Endodermal cell (in vitro differentiated cells): ENCODE measurements at places on chromosomes 2 and 18.

DNA sequence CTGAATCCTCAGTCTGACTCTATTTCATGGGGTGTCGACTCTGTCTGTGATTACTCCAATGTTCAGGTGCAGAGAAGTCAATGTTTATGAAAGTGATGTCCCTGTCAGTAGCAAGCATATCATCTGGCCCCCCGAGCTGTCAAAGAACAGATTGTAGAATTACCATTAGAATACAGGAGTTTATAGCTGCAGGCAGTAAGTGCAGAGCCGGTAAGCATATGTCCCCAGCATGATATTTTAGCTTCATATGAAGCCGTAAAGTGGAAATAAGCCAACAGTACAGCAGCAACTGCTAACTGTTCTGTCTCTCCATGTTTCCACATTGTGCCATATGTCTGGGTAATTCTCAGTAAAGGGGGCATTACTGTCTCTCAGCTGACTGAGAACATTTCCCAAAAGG lies 541.8 kb downstream of the SOX11 start:
- H3K36me3 ChIP-seq: no peaks in the 10 kb centered on the region
- H3K27me3 ChIP-seq: no peaks in the 10 kb centered on the region

DNA sequence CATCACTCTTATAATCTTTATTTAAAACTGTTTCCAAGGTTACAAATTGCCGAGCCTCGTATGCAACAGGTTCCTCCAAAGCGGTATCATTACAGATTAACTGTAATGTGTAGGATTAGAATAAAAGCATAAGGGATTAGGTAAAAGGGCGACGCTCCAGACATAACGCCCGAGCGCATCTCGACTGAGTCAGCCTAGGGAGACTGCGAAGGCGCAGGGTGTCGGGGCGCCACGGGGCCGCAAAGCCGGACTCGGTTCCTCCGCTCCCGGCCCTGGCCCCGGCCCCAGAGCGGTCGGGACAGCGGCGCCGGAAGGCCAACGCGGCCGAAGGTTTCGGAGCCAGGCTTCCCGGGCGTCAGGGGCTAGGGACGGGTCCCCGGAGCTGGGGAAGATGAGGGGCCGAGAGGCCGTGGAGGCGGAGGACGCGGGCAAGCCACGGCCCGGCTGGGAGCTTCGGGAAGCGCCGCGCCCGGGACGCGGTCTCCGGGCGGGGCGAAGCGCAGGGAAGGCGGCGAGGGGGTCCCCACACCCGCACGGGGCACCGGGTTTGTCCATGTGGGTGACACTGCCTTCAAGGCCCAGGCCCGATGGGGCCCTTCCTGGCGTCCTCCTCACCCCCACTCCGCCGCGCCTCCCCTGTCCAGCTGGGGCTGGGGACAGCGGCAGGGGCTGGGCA lies 12.9 kb upstream of the SIX3 start:
- no peaks in the 10 kb centered on the region for H3K36me3 ChIP-seq
- H3K27me3 ChIP-seq: peaks cover 100% of the 10 kb centered on the region
- H3K27ac ChIP-seq: no peak overlapping the region
- peaks cover 23% of the 10 kb centered on the region for H3K4me1 ChIP-seq

DNA sequence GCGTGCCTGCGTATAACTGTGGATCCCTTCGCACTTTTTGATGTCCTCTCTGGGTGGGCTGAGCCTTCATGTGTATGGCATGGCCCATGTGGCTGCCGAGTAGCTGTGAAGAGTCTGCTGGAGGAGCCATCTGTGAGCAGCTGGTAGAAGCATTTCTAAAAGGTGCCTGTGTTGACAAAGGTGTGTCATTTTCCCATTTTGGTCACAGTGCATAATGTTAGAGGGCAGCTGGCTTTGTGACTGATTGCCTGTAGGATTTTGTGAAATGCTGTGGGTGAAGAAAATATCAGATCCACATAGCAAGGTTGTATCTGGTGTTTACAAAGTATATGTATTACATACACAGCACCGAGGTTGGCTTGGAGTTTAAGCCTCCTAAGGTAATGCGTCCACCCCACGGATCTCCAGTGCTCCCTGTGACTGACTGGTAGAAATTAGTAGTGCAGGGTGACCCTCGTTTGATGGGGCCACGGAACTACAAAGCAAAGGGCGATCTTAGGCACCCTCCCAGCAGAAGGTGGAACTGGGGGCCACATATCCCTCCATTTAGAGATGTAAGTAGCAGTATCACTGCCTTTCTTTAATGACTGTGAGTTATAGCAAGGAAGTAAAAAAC lies 16.5 kb downstream of the GATA6 start:
- DNase-seq: peak; percentile 41
- H3K4me1 ChIP-seq: peaks cover 28% of the 10 kb centered on the region
- H3K27ac ChIP-seq: no peak overlapping the region
- peak overlapping the region; percentile 69 for H3K4me3 ChIP-seq
- H3K36me3 ChIP-seq: peaks cover 96% of the 10 kb centered on the region

GRCh38 chr2:127181851-127182250 lies 38.2 kb downstream of the CYP27C1 start:
- H3K4me3 ChIP-seq: no peak overlapping the region
- no peak overlapping the region for H3K27ac ChIP-seq
- no peaks in the 10 kb centered on the region for H3K27me3 ChIP-seq
- DNase-seq: peak; percentile 13
- no peaks in the 10 kb centered on the region for H3K4me1 ChIP-seq

GRCh38 chr2:39608686-39609441 lies 56.9 kb upstream of the TMEM178A start:
- H3K4me1 ChIP-seq: peaks cover 8% of the 10 kb centered on the region
- H3K4me3 ChIP-seq: no peak overlapping the region
- H3K27ac ChIP-seq: peak overlapping the region; percentile 90
- no peaks in the 10 kb centered on the region for H3K27me3 ChIP-seq
- no peaks in the 10 kb centered on the region for H3K36me3 ChIP-seq
- DNase-seq: no peak

GRCh38 chr18:56235071-56235470 lies 403.3 kb downstream of the TXNL1 start:
- H3K36me3 ChIP-seq: no peaks in the 10 kb centered on the region
- H3K4me1 ChIP-seq: no peaks in the 10 kb centered on the region
- no peak for DNase-seq
- peak overlapping the region; percentile 94 for H3K27ac ChIP-seq
- no peaks in the 10 kb centered on the region for H3K27me3 ChIP-seq

DNA sequence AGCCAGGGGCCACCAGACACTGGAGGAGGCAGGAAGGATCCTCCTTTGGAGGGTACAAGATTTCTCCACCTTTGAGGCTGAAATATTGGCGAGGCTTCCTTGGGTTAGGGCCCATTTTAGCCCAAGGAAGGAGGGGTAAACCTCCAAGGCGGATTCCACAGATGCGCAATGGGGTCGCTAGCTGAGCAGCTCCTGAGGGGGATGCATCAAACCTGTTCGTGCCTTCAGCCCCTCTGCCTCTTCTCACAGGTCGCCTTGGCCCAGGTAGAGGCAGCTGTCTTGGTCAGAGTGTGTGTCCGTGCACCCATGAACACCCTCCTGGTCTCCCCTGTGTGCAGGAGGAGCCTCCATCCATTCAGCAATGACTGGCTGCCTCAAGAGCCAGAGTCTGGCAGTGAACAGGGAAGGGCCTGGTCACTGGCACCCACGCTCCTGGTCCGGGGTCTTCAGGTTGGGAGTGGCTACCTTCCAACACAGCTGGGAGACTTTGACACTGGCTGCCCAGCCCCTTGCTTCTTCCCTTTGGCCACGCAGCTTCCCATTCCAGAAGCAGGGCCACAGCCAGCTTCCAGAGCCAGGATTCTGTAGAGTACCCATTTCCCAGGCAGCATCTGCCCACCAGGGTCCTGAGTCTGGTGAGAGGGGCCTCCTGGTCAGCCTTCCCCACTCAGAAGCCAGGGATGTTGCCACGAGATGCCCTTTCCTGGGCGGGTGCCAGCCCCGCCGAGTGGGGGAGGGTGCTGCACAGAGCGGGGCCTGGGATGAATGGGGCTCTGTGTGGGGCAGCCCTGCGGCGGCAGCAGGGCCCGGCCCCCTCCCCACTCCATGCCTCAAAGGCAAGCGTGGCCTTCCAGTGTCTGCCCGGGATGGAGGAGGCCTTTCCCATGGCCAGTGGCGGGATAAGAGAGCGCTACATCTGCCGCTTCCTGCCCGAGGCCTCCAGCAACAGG lies 95.8 kb upstream of the GPC1 start:
- no peaks in the 10 kb centered on the region for H3K36me3 ChIP-seq
- H3K27ac ChIP-seq: no peak overlapping the region
- H3K4me1 ChIP-seq: no peaks in the 10 kb centered on the region

- no peak for DNase-seq
- no peaks in the 10 kb centered on the region for H3K27me3 ChIP-seq
- no peaks in the 10 kb centered on the region for H3K4me1 ChIP-seq
- no peaks in the 10 kb centered on the region for H3K36me3 ChIP-seq
- no peak overlapping the region for H3K4me3 ChIP-seq
- no peak overlapping the region for H3K27ac ChIP-seq
Measured at GRCh38 chr2:238094438-238095022, 5.6 kb upstream of the ESPNL start.

DNA sequence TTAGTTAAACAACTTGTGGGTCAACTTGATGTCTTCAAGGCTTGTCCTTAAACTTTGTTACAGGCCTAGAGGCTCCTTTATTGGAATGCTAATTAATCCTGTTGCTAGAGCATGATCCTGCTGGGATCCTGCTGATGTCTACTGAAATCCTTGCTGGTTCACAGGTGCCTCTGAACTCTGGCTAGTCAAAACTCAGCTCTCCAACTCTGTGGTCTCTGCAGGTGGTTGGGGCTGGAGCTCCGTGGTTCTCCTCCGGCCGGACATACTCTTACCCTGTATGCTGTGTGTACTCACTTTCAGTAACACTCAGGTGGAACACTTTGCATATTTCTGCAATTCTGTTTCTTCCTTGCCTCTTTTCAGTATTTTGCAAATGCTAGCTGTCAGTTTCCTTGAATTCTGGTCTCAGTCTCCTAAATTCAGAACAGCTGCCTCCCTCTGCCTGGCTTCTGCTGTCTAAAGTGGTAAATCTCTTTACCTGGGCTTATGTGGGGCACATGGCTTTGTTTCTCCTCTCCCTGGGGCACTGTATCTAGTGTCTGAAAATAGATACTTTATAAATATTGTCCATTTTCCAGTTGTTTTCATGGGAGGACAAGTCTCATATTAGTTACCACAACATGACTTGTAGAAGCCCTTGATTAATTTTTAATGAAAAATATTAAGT lies 113.0 kb downstream of the ATP9B start:
- H3K4me1 ChIP-seq: no peaks in the 10 kb centered on the region
- no peaks in the 10 kb centered on the region for H3K36me3 ChIP-seq
- H3K27me3 ChIP-seq: no peaks in the 10 kb centered on the region
- DNase-seq: peak; percentile 79
- H3K4me3 ChIP-seq: no peak overlapping the region

- H3K4me1 ChIP-seq: no peaks in the 10 kb centered on the region
- no peaks in the 10 kb centered on the region for H3K27me3 ChIP-seq
- H3K36me3 ChIP-seq: no peaks in the 10 kb centered on the region
- H3K27ac ChIP-seq: no peak overlapping the region
- H3K4me3 ChIP-seq: no peak overlapping the region
- DNase-seq: no peak
Measured at GRCh38 chr2:234031207-234031606, 19.3 kb upstream of the SPP2 start.
